ENCODE measurements at places on chromosomes 7 and 10.

GRCh38 chr10:69323622-69324021 lies 45.3 kb downstream of the HK1 start:
- DNase-seq = no peak

DNA sequence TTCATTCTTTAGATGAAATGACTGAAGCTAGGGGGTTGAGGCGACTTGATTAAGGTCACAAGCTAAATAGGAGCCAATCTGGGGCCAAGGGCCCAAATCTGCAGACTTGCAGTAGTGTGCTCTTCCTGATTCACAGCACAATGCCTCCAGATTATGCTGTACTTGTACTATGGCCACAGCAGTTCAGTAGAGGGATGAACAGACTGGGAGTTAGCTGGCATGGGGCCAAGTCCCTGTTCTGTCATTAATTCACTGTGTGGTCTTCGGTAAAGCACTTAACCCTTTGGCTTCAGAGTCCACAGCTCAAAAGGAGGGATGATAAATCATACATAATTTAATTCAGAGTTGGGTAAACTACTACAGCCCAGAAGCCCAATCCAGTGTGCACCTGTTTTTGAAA lies 196.8 kb downstream of the XPNPEP1 start:
- DNase-seq = no peak

GRCh38 chr7:111568419-111568818 lies 6.1 kb upstream of the IMMP2L start:
- no peak for DNase-seq

DNA sequence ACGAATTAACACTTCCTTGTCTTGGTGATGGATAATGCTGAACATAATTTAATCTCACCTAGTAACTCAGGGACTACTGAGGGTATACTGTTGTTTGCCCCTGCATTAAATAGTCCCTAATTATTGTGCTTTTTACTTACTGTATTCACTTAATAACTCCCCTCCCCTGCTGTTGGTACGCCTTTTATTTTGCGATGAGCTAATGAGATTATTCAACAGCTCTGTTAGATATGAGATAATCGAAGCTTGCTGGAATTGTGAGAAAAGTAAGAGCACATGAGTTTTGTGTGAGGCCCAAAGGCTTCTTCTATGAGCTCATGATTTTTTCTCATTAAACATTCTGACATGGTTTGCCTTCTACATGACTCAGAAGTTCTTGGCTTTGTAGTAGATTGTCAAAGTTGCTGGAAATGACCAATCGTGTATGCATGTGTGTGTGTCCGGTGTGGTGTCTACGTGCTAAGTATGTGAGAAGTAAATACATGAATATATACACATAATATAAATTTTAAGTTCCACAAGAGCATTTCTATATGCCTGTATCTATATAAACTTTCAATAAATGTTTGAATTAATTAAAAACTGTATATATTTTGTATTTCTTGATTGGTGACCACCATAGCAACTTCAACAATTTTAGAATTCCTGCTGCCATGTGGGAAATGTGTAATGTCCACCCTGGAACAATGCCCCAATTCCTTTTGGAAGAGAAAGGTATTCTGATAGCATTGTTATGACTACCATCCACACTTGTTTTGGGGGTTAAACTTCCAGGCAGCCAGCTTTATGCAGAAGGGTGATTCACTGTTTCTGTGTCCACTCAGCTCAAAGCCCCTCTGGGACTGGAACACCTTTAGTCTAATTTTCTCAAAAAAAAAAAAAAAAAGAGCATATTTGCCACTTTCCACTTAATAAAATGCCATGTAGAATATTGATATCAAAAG lies 106.2 kb downstream of the SAMD9 start:
- DNase-seq = no peak

GRCh38 chr7:129005186-129005585 lies 49.7 kb downstream of the TNPO3 start:
- DNase-seq = no peak

DNA sequence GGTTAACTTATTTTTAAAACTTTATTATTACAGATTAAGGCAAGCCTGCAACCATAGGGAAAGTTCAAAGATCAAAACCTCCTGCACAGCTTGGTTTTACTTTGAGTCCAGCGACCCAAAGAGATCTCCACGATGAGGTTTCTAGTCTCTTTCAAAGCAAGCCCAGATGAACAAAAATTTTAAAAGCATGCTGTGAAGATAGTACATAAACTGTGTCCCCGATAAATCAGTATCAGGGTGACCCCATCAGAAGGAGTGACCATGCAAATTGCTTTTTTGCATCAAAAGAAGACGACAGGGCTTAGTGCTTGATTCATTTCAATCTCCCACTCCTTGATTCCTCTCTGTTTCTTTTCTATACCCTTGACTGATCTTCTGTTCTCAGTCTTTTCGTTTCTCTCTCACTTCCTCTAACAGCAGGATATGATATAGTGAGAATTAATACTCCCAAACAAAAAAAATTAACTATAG lies 16.0 kb upstream of the DNTT start:
- no peak for DNase-seq

DNA sequence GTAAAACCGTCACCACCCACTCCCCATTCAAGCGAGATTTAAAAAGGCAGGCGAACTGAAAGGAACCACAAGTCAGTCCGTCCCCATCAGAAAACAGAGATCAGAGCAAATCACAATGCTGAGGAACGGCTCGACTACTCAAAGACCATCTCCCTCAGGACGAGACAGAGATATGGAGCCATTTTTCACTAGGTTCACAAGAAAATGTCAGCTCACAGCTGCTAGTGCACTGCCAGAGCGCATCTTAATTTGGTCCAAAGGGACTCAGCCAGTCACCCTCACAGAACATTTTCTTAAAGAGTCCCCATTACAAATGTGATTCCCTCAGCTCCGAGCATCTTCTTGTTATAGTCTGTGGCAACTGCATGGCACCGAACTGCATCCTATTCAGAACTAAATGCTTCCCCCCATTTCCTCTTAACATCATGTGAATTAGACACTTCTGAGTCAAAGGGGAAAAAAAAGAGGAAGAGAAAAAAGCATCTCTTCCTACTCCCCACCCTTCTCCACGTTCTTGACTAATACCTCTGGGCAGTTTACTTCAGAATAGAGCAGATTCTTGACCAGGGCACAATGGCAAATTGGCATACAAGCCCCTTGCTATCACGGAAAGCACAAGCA lies 683.9 kb downstream of the MAGI2 start:
- no peak for DNase-seq

DNA sequence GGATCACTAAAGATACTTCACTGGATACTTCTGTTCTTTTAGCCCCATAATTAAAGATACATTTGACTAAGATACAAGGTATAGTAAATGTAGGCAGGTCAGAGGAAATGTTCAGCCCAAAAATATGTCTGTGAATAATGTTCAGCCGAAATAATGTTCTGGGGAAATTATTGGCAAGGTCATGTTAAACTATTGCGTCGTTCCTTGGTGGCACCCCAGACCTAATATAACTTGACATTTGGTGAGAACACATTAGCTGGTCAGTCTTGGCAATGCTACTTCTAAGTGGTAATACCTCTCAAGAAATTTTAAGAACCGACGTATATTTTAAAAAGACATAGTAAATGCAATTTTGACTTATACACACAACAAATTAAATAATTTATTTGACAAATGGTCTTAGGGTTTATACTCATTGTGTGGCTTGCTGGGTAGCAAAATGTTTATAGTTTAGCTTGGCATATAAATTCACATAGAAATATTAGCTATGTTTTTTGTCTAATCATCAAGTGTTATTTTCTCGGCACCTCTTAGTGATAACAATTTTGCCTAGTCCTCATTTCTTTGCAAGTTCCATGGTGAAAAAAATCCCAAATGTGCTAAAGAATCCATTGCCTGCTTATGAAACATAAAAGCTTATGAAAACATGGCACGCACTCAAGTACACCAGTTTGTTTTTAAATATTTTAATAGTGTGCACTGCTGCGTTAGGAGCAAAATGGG lies 270.3 kb upstream of the NEBL start:
- DNase-seq = no peak

- no peak for DNase-seq
Measured at GRCh38 chr7:76408121-76408560, 1.4 kb downstream of the SSC4D start.

DNA sequence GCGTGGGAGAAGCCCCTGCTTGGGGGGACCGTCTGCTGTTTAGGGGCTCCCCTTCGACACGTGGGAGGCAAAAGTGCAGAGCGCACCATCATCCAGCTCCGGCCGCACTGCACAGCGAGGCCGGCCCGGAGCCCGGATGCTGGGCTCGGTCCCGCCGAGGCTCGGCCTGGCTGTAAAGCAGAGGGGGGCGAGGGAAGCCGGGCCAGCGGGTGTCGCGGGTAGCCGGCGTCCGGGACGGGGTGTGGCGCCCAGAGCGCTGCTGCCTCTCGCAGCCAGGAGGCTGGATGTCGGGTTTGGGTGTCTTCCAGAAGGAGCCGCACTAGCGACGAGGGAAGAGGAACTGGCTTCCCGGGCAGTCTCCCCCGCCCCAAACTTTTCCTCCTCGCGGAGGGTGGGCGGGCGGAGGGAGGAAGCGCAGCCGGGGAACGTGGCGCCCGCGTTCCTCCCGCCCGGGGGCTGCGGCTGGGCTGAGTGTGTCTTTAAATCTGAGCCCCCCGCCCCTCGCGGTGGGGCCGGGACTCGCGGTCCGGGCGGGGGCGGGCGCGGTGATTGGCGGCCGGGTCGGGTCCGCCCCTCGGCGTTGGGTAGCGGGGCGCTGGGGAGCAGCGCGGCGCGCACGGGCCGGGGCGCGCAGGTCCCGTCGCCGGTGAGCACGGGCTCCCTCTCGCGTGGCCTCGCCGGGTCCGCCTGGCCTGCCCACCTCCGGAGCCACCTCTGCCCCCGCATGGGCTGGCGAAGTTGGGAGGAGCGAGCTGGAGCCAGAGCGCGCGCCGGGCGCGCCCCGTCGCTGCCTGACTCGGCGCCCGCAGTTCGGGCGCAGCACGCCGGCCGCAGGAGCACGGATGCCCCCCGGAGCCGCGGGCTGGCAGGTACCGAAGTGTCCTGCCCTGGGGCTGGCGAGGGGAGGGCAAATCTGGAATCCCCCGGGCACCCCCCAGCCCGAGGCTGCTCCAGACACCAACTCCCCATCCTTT lies at the start of gene PALD1:
Gene PALD1, plus strand, starts transcription at position 577 of the 974 bp plus-strand sequence. CDS start 47,185 bp downstream, outside the sequence.
- peak; percentile 62 for DNase-seq

DNA sequence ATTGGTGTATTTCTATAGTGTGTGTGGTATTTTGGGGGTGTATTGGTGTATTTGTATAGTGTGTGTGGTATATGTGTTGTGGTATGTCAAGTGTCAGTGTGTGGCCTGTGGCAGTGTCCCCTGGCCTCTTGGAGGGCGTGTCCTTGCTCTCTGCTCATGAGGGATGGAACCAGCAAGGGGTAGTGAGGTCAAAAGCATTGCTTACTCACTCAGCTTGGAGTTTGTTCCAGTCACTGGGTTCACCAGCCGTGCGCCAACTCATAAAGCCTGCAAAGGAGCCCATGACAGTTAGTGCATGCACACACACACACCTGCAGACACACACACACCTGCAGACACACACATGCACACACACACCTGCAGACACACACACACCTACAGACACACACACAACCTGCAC lies 4.3 kb upstream of the TRPV6 start:
- DNase-seq = no peak

GRCh38 chr10:78472551-78472890 lies 438.9 kb downstream of the RPS24 start:
- no peak for DNase-seq

DNA sequence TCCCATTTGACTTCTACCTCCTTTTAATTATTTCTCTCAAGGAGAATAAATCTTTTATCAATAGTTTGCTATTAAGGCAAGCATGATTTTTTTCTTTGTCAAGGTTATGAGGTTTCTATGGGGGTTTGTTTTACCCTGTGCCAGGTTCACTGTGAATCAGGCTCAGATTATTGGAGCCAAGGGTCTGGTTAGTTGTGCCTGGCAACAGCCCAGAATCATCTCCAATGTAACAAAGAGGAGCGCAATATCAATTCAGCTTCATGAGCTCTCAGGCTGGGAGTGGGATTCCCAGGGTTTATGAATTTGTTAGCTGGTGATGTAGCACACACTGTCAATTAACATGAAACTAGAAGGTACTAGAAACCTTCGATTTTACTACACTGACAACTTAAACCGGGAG lies 73.2 kb downstream of the AASS start:
- no peak for DNase-seq

DNA sequence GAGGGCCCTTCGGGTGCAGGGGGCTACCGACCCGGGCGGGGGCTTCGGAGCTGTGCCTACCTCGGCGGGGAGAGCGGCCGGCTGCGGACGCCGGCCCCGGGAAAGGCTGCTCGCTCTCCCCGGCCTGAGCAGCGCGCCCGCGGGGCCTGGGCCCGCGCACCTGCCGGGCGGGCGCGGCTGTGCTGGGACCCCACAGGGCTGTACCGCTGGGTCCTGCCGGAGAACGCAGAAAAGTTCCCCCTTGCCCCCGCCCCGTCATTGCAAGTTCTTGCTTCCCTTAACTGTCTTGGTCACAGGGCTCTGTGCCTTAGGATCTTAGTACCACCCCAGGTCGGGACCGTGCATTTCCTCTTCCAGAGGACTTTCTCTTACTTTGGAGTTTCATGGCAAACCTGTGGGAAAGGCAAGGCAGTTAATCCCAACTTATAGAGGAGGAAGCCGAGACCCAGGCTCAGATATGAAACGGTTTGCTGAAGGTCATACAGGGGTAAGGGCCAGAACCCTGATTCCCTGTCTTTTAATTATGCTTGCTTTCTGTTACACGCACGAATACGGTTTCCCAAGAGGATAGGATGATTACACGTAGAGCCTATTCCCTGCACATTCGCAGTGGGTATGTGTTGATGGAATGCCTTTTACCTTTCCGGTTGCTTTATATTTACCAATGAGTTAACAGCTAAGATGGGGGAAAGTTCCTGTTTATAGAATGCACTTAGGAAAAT lies 652 bp downstream of the PCGF5 start:
- peak; percentile 32 for DNase-seq

DNA sequence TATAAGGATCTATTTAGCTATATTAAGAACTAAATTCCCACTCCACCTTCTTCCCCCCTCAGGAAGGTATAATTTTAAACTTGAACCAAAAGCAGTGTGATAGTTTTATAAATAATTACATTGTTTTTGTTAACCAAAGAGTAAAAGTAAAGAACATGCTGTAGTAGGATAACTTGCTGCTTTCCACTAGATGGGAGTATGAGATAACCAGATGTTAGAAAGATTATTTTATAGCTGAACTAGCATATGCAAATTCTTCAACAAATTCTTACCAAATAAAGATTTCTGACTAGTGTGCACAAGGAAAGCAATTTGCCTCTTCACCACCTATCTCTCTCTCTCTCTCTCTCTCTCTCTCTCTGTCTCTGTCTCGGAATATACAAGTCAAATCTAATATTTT lies 31.8 kb downstream of the TES start:
- DNase-seq = no peak

- no peak for DNase-seq
Measured at GRCh38 chr10:43610636-43611035, 4.4 kb downstream of the ZNF485 start.

Data from testis (tissue), 5 donors.